ENCODE measurements at places on chromosomes 16 and 17.

GRCh38 chr17:65388911-65389310 lies 172.5 kb downstream of the AXIN2 start:
- no peak for DNase-seq

GRCh38 chr17:34710226-34710625 lies 130.8 kb downstream of the TMEM132E start:
- no peak for DNase-seq

DNA sequence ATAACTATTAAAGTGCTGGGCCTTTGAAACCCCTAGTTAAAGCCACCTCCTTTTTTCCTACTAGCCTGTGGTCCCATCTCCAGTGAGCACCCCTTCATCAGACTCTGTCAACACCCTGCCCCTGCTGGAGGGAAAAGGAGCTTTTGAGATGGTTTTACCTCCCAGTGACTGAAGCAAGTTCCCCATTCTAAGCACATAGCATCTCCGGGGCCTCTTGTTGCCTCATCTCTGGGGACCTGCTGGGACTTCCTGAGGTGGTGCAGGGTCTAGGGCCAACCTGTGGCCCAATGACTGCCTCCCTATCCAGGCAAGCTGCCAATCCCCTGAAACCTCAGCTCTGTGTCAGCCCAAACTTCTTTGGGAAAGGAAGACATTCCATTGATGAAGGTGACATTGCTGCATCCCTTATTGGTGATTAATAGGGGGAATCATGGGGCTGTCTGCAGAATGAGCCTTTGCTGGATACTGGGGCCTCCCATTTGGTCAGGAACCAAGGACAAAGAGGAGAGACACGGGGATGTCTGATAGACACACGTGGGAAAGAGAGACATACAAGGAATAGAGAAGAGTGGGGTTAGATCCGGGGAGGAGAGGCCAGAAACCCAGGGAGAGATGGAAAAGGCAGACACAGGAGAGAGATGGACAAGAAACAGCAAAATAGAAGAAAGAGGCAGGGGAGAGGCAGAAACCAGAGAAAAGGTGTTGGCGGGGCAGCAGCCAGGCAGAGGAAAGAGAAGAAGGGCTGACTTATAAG lies 2.4 kb downstream of the C1QL1 start:
- no peak for DNase-seq

DNA sequence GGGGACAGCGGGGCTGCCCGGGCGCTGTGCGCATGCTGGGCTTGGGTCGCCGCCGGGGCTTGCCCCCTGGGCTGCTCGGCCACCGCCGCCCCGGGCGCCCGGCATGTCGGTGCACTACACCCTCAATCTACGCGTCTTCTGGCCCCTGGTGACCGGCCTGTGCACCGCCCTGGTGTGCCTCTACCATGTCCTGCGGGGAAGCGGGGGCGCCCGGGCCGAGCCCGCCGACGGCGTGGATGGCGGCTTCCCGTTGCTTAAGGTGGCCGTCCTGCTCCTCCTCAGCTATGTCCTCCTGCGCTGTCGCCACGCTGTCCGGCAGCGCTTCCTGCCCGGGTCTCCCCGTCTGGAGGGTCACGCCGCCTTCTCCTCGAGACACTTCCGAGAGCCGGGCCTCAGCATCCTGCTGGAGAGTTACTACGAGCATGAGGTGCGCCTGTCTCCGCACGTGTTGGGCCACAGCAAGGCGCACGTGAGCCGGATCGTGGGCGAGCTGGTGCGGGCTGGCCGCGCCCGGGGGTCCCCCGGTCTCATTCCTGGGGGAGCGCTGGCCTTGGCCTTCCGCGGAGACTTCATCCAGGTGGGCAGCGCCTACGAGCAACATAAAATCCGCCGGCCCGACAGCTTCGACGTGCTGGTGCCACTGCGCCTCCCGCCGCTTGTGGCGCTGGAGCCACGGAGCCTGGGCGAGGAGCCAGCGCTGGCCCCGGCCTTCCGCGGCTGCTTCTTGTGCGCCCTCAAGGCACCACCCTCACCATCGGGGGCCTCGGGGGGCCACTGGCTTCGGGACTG lies 789 bp downstream of the ITPRIPL2 start:
- DNase-seq: no peak

GRCh38 chr16:67150047-67150832 lies 558 bp downstream of the B3GNT9 start:
- DNase-seq: no peak

Data from NCI-H526 treated with DMSO at 0.1 percent for 48 hours (cell line).